ENCODE measurements at places on chromosomes 4 and X. TPM values are rescaled to one million over a fixed set of nuclear protein-coding genes. Genes with fewer than 3 reads are reported as not detected.

Gene BMPR1B
- total RNA-seq: not detected

Gene ZNF732
- not detected for total RNA-seq

Gene SMIM31
- total RNA-seq: not detected

Gene NKX3-2
- total RNA-seq: not detected

Gene PTPN13
- 2.6 TPM for total RNA-seq

Gene HSPA4L
- 0.27 TPM for total RNA-seq

Gene ZFYVE28
- 14.8 TPM for total RNA-seq

Gene TMEM156
- total RNA-seq: 19.6 TPM

Gene ASB5
- total RNA-seq: not detected

Data from activated CD4-positive, alpha-beta T cell treated with anti-CD3 and anti-CD28 coated beads, Interleukin-2, amount 10 ng/mL, durations not matched to agents 7 days and 5 days (primary cell).